ENCODE measurements at places on chromosomes 1 and 21.

DNA sequence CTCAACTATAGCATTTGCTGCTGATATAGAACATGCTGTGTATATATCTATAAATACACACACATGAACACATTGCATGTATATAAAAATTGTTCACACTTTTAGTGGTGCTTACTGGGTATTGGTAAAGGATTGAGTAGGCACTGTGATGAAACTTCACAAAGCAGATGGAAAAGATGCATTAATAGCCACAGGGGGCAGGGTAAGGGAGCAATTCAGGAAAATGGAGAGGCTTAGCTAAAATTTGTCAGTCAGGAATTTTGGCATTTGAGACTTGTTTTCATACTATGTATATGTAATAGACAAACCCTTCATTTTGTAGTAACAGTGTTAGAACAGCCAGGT, 633 bp upstream of the PPFIA4 start:
- no peak for DNase-seq

DNA sequence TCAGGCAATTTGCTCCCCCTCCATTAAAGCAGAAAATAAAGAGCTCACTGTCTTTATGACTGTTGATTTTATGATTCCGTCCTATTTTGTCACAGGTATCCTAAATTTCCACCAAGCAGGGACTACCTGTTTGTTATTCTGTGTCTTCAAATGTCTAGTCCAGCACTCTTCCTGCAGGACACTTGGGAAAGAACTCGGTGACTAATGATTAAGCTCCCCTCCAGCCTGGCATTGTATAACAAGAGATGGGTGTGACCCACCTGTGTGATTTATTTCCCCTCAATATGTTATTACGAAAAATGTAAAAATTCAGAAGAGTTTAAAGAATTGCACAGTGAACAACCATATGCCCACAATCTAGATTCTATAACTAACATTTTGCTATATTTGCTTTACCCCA, 42.9 kb upstream of the LRRN2 start:
- DNase-seq, result no peak

GRCh38 chr21:21295303-21295702, 297.1 kb downstream of the NCAM2 start:
- DNase-seq, result no peak

GRCh38 chr1:179803918-179804317, 60.8 kb downstream of the FAM163A start:
- DNase-seq, result no peak

- DNase-seq, result no peak
Observed at GRCh38 chr1:73947009-73947408, 251.0 kb downstream of the LRRIQ3 start.
